CD4-positive, alpha-beta T cell treated with Interleukin-21 for 1 hour (primary cell): ENCODE measurements at places on chromosomes 2 and 18.

DNA sequence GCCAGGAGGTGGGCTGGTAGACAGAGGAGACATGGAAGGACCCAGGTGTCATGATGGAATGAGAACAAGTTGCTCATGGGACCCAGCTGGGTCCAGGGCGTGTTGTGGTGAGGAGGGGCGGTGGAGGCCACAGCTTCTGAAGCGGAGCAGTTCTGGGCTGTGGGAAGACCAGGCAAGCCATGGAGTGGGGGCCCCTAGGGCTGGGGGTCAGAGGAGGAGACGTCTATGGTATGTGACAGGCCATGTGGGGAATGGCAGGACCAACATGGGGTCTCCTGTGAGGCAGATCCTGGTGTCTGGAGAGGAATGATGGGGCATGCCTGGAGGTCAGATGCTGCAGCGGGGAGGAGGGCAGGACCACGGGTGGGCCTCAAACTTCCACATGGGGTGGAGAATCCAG, 16.9 kb downstream of the MYO7B start:
- no peak for DNase-seq

- DNase-seq: no peak
Observed at GRCh38 chr2:69190743-69191404, 177.9 kb downstream of the ANTXR1 start.

DNA sequence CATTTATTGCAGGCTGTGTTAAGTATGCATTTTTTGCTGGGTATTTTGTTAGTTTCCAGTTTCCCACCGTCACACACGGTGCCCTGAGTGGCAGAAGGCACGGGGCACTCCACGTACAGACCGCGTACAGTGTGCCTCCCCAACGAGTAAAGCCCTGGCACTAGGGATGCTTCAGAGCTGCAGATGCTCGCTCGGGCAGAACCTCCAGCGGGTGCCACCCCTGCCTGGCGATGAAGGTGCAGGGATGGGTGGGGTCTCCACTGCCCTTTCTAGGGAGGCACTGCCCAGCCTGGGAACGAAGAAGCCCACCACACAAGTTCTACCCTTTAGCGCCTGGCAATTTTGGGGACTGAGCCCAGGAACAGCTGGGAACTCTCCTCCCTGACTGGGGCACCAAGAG, 4.1 kb downstream of the GREB1 start:
- no peak for DNase-seq

DNA sequence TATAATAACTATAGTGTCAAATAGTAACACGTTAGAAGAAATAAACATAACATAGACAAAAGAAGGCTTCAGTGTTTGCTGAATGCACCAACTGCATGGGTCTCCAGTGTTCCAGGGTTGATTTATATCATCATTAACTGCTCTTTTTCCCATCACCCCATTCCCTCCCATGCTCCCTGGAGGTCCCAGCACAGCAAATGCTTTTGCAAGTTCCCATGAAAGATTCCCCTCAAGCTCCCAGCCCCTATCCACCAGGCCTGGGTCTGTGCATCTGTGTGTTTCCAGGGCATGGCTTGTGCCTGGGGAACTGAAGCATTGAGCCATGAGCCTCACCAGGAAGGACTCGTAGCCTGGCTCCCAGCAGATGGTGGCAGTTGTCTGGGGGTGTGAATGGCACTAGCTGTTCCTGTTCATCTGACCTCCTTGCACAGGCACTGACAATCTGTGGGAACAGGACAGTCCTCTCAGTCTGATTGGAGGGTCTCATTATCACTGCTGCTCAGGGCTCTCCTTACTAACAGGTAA, 164.6 kb upstream of the RMP24 start:
- DNase-seq: no peak

DNA sequence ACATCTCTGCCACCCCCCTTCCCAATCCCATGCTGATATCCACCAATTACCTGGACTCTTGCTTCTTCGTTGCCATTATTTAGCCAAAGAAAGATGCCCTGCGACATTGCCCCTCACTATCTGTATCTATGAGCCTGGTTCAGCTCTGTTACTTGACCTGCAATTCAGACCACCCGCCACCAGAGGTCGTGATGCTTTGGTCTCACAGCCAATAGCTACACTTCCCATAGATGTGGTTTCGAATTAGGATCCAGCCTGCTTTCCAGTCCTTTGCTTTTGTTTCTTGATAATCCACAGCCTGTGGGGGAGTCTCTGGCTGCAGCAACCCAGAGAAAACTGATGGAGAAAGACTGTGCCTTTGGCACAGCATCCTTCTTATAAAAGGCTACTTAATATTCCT, 239.4 kb downstream of the KLHL29 start:
- no peak for DNase-seq

GRCh38 chr2:153872311-153873051, 759 bp downstream of the GALNT13 start:
- no peak for DNase-seq

DNA sequence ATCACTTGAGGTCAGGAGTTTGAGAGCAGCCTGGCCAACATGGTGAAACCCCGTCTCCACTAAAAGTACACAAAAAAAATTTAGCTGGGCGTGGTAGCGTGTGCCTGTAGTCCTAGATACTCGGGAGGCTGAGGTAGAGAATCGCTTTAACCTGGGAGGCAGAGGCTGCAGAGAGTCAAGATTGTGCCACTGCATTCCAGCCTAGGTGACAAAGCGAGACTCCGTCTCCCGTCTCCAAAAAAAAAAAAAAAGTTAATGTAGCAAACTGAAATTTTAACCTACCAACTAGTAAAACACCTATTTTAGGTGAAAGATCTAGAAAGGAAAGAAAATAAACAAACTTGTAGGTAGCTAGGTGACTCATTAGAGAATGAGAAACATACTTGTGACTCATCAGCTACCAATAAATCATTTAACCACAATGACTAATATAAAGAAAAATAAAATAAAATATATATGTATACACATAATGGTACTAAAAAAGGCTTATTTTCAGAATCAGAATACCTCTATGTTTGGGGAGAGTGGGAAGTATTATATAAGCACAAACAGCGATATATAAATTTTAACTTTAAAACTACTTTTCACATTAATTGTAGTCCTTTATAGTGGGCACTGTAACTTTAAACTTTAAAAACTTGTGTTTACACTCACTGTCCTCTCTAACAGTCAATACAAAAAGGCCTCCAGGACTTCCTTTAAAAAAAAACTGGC, 36.6 kb downstream of the DARS1 start:
- peak; percentile 50 for DNase-seq

GRCh38 chr2:37507051-37507410, 162.6 kb downstream of the QPCT start:
- no peak for DNase-seq

DNA sequence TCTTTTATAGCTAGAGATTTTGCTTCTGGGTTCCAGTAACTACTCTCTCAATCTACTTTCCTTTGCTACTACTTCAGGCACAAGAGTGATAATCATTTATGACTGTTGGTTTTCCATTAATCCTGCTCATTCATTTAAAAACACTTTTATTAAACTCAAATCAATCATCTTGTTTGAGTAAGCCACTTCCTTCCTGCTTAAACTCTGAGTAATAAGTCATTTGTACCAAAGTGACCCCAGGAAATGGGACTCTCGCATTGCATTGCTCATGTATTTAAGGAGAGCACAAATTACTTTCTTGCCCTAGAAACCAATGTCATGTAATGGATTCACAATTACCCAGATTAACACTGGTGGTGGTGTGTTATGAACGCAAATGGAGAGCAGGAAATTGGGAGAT, 270.7 kb upstream of the HNMT start:
- DNase-seq: no peak

- DNase-seq: no peak
Observed at GRCh38 chr2:240013343-240013742, 11.8 kb downstream of the NDUFA10 start.

DNA sequence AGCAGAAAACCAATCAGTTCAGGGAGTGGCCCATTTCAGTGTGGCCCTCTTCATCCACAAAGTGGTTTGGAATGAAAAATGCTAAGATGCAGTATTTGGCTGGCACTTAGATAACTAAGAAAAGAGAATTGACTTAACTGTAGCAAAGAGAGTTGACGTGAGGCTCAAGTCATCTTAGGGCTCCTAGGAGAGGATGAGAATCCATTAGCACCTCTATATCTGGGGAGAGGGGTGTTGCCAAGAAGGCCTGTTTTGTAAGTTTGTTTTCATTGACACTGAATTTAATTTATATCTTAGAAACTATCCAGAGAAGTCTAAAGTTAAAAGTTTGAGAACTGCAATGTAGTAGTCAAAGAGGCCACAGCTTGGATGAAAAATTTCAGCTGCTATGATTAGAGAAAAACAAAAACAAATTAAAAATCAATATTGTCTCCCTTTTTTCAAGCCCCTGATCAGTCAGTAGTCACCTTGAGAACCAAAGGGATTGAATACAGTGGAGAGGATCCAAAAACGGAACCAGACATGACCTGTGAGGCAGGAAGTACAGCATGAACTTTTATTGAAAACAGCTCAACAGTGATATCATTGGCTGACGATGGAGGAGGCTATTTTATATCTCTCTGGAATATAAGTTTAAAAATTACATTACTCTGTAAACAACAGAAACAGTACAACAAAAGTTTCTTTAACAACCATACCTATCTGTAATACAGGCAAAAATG, 52.7 kb downstream of the PHLPP1 start:
- no peak for DNase-seq

- DNase-seq: no peak
Observed at GRCh38 chr2:236171680-236172254, 3.6 kb upstream of the GBX2 start.

GRCh38 chr2:51810197-51810596, 778.3 kb upstream of the NRXN1 start:
- DNase-seq: no peak

DNA sequence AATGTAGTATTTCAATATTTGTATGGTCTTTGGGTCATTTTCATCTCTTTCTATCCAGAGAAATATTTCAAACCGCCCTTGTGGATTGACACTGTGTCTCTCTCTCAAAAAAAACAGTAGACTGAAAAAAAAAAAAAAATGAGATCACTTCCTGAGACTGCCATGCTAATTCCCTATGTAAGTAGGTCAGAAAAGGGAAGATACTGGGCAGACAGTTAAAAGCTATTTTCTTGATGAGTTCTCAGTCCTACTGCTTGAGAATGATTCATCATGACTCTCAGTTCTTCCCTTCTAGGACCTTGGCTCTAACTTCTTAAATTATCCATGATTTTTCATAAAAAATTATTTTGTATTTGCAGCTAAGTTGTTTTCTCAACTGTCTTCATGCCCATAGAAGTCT, 672.3 kb upstream of the REG3G start:
- no peak for DNase-seq

DNA sequence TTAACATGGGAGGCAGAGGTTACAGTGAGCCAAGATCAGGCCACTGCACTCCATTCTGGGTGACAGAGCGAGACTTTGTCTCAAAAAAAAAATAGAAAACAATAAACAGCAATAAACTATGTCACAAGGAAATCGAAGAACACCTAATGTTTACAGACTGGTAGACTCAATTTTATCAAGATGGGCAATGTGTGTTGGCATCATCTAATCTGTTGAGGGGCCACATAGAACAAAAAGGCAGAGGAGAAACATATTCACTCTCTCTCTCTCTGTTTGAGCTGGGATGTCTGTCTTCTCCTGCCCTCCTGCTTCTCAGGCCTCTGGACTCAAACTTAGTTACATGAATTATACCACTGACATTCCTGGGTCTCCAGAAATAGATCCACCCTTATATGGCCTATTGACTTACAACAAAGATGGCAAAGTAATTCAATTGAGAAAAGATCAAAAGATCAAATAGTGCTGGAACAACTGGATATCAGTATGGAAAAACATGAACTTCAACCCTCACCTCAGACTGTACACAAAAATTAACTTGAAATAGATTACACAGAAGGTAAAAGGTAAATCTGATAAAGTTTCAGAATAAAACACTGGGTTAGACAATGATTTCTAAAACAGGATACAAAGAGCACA, 703.8 kb upstream of the CRIM1 start:
- no peak for DNase-seq

GRCh38 chr2:68559692-68560091, 83.7 kb upstream of the PROKR1 start:
- DNase-seq: no peak

DNA sequence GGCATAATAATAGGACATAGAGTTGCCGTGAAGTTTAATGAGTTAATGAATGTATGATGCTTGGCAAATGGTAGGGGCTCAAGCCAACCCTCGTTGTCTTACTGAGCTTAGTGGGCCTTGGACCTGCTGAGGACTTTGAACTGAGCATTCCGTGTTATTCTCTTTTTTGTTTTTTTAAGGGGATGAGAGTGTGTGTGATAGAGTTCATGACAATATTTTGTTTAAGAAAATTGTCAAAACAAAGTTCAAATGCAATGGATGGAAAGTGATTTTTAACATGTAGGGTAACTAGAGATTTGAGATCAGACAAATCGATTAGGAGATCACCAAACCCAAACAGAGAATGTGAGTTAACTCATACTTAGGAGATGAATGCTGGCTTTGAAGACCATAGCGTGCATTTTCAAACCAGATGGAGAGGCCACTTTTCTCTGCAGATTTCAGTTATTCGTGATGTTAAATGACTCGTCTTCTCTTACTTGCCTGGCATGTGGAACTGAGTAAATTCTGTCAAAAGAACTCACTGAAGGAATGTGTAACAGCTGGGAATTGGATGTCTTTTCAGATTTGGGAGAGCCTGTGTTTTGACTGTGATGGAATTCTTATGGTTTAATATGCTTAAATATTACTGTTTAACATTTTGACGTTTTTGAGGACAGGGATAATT, 88.7 kb downstream of the NEDD4L start:
- no peak for DNase-seq

- no peak for DNase-seq
Observed at GRCh38 chr2:190050001-190050400, 12.5 kb downstream of the MSTN start.

- no peak for DNase-seq
Observed at GRCh38 chr2:231884438-231885140, 41.6 kb downstream of the NPPC start.

GRCh38 chr18:77478646-77479442, 229.2 kb downstream of the GALR1 start:
- DNase-seq: no peak

GRCh38 chr2:69798290-69798908, 31.1 kb upstream of the GMCL1 start:
- DNase-seq: no peak

- no peak for DNase-seq
Observed at GRCh38 chr2:41722668-41723369, 325.0 kb upstream of the PKDCC start.

DNA sequence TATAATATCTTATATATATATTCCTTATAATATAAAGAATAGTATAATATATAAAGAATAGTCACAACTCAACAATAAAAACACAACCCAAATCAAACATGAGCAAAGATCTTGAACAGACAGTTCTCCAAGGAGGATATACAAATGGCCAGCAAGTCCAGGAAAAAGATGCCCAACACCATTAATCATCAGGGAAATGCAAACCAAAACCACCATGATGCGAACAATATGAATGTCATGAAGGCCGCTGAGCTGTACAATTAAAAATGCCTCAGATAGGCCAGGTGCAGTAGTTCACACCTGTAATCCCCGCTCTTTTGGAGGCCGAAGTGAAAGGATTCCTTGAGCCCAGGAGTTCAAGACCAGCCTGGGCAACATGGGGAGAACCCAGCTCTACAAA, 58.9 kb downstream of the SLC35F5 start:
- no peak for DNase-seq
